Activated CD4-positive, alpha-beta T cell treated with anti-CD3 and anti-CD28 coated beads, Interleukin-2, amount 10 ng/mL, durations not matched to agents 7 days and 5 days (primary cell): ENCODE measurements at places on chromosomes 7 and 10.

GRCh38 chr7:130960208-130960988, 226.4 kb upstream of the KLF14 start:
- peak; percentile 68 for DNase-seq

DNA sequence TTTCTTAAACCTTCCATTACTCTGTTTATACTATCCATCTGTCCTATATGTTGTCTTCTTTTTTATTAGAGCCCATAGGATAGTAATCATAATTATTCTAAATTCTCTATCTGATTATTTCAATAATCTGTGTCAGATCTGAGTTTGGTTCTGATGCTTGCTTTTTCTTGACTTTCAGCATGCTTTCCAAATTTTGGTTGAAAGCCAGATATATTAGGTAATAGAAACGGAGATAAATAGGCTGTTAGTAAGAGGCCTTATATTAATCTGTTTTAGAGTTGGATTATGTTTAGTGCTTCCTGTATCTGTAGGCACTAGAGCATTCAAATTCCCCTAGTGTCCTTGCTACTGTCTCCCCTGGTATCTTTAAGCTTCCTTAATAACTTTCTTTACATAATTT, 939.9 kb upstream of the GHITM start:
- DNase-seq: no peak

DNA sequence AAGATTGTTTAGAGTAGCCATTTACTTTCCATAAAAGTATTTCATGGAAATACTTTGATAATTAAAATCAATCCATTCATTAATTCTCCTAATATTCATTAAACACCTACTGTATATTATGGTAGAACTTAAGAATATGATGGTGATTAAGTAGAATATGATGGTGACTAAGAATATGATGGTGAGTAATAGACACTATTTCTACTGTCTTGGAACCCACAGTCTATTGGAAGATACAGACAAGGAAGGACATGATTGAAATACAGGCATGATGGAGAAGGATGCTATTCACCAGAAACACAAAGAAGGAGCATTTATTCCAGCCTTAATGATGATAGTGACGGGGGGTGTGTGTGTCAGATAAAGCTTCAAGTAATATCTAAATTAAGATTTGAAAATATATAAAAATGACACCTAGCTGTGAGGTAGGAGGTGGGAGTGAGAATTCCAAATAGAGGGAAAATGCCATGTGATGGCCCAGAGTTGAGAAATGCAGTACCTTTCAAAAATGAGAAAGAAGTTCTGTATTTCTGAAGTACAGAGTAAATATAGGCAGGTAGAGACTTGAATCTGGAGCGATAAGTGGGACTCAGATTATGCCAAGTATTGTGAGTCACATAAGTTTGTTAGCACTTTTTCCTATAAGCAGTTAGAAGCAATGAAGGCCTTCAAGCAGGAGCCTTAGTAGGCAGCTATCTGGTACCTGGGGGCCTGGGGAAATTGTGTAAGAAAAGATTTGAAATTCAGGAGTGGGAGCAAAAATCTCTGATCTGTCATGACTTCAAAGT, 12.5 kb upstream of the CDK13 start:
- DNase-seq: no peak

DNA sequence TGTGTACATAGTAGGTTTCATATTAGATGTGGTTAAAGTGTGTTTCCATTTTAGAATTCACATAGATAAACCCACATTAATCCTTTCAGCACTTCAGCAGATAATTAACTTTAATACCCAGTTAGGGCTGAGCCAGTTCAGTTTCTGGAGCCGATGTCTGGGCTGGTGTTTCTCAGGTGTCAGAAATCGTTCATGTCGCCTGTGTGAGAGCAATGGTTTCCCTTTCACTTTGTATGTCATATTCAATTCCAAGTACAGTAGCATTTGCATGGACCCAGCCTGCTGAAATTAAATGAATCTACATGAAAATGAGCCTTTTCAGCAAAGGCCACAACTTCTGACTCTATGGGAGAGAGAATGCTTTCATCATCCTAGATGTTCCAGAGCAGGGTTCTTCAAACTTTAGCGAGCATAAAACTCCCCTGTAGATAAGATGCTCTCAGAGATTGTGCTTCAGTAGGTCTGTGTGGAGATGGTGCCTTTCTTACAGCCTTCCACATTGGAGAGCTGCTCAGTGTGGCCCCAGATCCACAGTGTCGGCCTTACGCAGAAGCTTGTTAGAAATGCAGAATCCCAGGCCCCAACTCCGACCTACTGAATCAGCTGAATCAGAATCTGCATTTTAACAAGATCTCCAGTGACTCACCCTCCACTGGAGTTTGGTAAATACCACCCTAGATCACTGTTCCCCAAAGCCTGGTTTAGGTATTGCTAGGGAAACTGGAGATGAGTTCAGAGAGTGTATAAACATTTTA, 19.6 kb downstream of the WIPF3 start:
- DNase-seq: no peak

DNA sequence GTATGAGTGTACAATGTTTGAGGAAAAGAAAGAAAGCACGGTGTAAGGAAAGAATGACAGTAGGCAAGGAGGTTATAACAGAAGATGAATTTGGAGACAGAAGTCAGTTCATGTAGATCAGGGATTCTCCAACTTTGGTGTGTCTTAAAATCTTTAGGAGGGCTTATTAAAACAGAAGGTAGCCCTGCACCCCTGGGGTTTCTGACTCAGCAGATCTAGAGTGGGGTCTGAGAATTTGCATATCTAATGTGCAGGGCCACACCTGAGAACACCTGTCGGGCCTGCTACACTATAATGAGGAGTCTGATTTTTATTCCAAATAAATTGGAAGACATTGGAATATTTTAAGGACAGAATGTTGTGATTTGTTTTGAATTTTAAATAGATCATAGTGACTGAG, 120.6 kb downstream of the RNF133 start:
- DNase-seq: no peak

- no peak for DNase-seq
These were observed 152.6 kb upstream of the PPP2R2D start for GRCh38 chr10:131748191-131748590.

DNA sequence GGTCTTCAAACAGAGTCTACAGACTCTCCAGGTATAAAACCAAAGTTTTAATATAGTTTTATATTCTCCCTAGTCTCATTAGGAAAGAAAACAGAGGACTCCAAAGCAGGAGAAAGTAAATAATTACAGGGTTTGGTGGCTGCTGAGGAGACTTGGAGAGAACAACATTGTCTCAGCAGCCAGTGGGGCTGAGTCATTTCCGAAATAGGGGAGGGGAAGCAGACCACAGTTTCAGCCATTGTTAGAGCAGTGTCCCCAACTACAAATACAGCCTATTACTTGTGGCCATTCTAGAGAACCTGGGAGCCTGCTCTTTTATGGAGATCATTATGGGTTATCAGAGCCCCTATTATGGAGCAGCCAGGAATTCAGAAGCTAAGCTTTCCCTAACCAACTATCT, 44.2 kb upstream of the A1CF start:
- DNase-seq: no peak

DNA sequence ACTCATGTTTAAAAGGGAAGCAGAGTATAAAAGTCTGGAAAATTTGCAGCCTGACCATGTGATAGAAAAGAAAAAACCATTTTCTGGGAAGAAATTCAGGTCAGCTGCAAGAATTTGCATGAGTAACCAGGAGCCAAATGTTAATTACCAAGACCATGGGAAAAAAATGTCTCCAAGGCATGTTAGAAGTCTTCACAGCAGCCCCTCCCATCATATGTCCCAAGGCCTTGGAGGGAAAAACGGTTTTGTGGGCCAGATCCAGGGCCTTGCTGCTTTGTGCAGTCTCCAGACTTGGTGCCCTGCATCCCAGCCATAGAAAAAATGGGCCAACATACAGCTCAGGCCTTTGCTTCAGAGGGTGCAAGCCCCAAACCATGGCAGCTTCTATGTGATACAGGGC, 1019.6 kb upstream of the SORCS1 start:
- DNase-seq: no peak

GRCh38 chr10:14683256-14683655, 91.4 kb downstream of the FAM107B start:
- DNase-seq: no peak

DNA sequence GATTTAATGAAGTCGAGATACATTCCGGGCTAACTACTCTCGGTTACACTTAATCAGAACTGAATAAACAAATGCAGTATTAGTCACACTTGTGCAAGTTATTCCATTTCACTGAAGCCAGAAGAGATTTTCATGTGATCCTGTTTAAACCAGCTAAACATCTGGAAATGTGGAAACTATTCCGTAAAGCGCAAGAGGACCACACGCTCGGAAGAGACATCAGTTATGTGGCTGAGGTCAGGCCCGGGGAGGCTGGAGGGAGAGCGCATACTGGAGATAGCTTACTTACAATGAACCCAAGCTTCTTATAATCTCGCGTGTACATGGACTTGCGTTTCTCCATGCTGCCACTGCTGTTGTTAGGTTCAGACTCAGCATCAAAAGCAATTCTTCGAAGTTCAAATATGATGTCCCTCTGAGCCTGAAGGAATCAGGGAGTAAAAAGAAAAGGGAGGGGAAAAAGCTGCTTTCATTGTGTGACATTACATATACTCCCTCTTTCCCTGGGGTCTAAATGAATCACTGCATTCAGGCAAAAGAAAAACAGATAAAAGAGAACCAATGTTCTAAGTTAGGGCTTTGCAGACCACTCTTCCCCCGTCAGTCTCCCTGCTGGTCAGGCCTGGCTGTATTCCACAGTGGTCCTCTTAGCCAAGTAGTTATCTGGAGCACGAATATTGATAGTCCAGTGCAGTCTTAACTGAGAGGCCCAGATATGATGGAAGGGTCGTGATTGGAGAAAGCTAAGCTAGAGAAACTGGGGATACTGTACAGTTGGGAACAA, 237.4 kb downstream of the ELMO1 start:
- DNase-seq: no peak

- no peak for DNase-seq
These were observed 57.7 kb downstream of the DNAJB6 start for GRCh38 chr7:157394246-157395191.
